Mucosa of gallbladder (tissue), 1 donor: ENCODE measurements at places on chromosomes 7 and 10. TPM values are rescaled to one million over a fixed set of nuclear protein-coding genes. Genes with fewer than 3 reads are reported as not detected.
A peak's percentile ranks its signal among the peaks of the same experiment; 100 is the strongest.

Gene RELN
- 1.8 TPM for total RNA-seq

Gene MLXIPL
- 117 TPM for total RNA-seq

Gene CTAGE15
- total RNA-seq: 0.63 TPM

Gene CARD11
- 35.8 TPM for total RNA-seq

Gene TMEM236
- 0.46 TPM for total RNA-seq

Gene ZNF107
- 6.6 TPM for total RNA-seq

GRCh38 chr10:59991661-59992060 lies 85.3 kb upstream of the CCDC6 start:
- peak; percentile 74 for DNase-seq

DNA sequence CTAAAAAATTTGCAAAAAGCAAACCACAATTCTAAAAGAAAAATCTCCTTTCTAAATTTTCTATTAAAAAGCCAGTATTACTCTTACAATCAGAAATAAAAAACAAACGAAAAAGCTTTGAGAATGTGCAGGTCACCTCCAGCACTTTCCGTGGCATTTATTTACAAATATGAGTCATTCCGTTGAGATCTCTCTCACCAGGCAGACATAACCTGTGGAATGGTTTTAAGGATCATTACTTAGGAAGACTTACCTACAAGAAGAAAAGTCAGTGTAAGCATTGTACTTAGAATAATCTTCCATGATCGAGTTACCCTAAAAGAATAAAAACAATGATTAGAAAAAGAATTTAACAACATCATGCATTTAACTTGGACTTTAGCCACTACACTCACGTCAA lies 3.3 kb downstream of the SUN3 start:
- DNase-seq: no peak

- DNase-seq: no peak
Measured at GRCh38 chr7:90225181-90225580, 13.6 kb downstream of the STEAP2 start.

DNA sequence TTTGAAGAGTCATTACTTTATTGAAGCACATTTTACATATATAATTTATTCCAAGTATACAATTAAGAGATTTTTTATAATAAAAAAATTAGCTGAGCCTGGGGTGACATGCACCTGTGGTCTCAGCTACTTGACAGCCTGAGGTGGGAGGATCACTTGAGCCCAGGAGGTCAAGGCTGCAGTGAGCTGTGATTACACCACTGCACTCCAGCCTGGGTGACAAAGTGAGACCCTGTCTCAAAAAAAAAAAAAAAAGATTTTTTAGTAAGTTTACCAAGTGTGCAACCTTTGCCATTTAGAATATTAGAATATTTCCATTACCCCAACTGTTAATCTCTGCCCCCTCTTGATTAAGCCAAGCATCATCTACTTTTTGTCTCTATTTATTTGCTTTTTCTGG lies 196.0 kb downstream of the CCSER2 start:
- DNase-seq: no peak

DNA sequence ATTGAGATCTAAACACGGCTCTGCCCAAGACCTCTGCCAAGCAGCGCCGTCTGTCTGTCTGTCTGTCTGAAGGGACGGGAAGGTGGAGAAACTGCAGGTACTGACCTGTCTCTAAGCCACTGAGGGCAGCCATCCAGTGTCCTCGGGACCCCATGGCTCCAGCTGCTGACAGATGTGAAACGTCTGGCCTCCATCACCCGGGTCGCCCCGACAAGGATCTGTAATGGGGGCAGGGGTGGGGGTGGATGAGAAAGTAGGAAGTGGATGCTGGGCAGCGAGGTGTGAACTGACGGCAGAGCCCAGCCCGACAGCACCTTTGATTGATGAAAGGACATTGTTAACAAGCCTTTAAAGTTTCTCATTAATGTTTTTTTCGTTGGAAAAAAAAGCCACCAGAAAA lies 193.1 kb downstream of the EBF3 start:
- no peak for DNase-seq

- no peak for DNase-seq
Measured at GRCh38 chr10:124313374-124313773, 105.3 kb downstream of the OAT start.

GRCh38 chr10:32911285-32912016 lies 46.6 kb downstream of the ITGB1 start:
- DNase-seq: no peak

DNA sequence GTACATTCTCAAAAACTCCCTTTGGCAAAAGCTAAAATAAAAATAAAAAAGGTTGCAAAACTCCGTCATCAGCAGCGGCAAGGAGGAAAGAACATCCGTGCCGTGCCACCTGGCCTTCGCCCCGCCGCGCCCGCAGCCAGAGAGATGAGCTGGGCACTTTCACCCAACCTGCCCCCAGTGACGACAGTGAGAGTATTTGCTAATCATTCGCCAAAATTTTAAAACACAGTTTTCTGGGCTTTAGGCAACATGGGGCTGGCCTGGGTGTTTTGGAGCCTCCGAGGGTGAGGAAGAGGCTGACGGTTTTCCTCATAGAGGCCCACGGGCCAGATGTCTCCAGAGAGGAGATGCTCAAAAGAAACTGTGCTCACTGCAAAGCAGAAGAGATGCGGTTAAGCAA lies 128.2 kb downstream of the PRKAG2 start:
- DNase-seq: no peak

- peak; percentile 57 for DNase-seq
Measured at GRCh38 chr10:17062955-17063484, 66.6 kb downstream of the CUBN start.

GRCh38 chr7:134476044-134476443 lies 17.1 kb upstream of the AKR1B1 start:
- no peak for DNase-seq

- DNase-seq: no peak
Measured at GRCh38 chr7:18208921-18209320, 181.3 kb upstream of the PRPS1L1 start.

- DNase-seq: no peak
Measured at GRCh38 chr10:100793055-100793454, 47.7 kb downstream of the PAX2 start.

- no peak for DNase-seq
Measured at GRCh38 chr7:116732788-116733694, 61.0 kb downstream of the MET start.

DNA sequence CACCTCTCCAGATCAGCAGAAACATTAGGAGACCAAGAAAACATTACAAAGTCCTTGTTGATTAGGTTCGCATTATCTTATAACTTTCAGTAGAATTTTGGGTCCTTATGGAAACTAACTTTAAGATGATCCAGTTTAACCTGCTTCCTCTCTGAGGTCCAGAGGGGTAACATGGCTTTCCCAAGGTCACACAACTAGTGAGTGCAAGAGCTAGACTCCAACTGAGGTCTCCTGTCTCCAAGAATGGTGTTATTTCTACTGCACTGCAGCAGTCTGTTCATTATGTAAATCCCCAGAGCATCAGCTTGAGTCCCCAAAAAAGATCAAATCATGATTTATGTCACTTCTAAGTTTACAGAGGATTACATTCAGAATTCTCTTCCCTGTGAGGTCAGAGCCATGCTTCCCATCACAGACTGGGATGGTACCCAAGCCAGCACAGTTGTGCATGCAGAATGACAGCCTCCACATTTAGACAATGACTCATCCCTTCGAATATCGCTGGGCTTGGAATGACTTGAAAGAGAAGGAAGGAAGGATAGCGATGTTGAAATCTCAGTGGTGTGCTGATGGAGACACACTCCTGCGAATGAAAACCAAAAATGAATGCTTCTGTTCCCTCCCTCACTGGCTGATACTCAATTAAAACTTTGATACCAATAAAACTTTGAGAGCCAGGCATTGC lies 163.1 kb upstream of the PLXNA4 start:
- DNase-seq: no peak

GRCh38 chr7:29194594-29195427 lies at the start of gene CHN2:
TSS of gene CHN2 (plus strand) at chr7:29194775.
- DNase-seq: peak; percentile 55

DNA sequence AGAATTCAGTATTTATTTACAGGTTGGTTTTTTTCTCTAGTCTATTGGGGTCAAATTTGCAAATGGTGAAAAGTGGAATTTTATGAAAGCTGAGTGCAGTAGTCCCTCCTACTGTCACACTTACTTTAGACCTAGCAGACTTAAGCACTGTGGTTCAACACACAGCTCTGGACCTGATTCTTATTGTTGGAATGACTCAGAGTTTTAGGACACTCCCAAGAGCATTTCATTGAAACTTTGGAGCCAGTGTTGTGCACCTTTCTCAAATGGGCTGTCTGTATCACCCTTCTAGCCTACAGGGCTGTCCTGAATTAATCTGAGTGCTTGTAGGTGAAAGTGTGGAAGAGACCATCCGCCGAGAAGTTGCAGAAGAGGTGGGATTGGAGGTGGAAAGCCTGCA lies 16.1 kb downstream of the NUDT13 start:
- no peak for DNase-seq

DNA sequence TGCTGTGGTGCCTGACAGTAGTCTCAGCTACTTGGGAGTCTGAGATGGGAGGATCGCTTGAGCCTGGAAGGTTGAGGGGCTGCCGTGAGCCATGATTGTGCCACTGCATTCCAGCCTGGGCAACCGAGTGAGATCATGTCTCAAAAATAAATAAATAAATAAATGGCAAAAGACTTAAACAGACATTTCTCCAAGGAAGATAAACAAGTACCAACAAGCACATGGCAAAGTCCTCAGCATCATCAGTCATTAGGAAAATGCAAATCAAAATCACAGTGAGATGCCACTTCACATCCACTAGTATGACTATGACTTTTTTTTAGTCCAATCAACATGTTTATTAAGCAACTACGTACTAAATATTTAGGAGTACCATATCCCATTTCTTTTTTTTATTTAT lies 21.3 kb upstream of the KPNA7 start:
- DNase-seq: no peak

DNA sequence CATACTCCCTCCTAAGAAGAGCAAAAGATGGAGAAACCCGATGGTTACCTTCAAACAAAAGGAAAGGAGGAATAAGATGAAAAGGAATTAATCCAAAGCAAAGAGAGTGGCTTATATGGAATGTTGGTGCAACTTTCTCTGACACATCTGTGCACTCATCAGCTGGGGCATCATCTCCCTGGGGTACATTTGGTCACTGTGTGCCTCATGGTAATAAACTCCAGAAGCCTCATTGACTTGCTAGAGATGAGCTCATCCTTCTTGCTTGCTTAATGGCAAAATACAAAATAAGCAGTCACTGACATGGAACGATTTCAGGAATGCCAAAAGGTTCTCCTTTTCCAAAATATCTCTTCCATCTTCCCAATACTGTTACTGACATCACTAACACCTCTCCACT lies 22.5 kb downstream of the CAV1 start:
- no peak for DNase-seq

GRCh38 chr10:108791794-108792474 lies 1131.4 kb downstream of the XPNPEP1 start:
- DNase-seq: no peak

- DNase-seq: no peak
Measured at GRCh38 chr10:77045085-77045484, 592.5 kb downstream of the KCNMA1 start.

DNA sequence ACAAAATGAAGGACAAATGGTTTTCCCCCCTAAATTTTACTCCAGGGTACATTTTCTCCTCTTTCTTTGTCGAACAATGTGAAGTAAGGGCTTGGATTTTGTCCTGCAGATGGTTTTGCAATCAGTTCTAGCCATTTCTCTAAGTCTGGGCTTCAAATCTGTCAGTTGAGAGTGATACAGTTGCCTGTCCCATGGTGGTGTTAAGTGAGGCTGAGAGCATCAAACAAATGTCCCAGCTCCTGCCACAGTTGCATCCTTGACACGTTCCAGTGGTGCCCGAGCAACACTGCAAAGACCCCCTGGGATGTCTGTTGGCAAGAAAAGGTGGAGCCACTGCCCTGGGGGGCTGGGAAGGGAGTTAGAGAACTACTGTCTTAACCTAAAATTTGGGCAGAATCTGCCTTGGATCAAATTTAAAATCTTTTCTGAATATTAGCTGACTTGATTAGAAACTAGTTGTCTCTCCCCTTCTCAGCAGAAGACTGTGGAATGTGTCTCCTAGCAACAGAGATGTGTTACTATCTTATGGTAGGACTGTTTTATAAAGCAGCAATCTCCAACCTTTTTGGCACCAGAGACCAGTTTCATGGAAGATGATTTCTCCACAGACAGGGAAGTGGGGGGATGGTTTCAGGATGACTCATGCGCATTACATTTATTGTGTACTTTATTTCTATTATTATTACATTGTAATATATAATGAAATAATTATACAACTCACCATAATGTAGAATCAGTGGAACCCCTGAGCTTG lies 102.0 kb upstream of the STEAP1B start:
- no peak for DNase-seq
